ENCODE measurements at places on chromosomes 5 and 9.

- DNase-seq = no peak
Observed at GRCh38 chr9:112119225-112120029, 55.7 kb downstream of the SUSD1 start.

GRCh38 chr5:41509399-41510175 lies 814 bp downstream of the PLCXD3 start:
- DNase-seq = no peak

DNA sequence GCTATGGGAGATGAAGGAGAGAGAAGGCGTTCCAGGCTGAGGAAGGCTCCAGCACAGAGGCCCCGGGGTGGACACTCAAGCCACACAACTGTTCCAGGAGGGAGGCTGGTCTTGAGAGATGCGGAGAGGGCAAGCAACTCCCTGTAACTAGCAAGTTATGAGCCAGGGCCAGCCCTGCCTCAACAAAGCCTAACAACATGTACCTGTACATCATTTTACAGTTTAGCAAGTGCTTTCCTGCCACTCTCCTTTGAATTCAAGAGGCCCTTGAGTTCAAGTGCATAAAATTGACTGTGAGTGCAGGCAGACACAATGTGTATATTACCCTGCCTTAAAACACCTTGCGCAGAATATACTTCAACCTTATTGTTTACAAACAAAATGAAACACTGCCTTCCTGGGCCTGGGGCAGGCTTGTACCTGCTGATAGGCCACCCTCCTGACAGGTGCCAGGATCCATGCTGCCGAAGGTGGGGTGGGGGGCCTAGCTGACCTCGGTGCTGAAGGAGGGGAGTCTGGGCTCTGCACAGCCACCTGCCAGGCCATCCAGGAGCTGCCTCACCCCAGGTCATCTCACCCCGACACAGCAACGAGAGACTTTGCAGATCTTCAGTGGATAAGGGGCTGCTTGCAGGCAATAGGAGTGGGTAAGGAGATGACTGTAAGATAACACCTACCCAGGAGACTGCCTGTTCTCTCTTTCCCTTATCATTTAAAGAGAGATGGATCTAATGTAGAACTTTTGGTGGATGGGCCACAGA lies 80.0 kb downstream of the PPARGC1B start:
- no peak for DNase-seq

DNA sequence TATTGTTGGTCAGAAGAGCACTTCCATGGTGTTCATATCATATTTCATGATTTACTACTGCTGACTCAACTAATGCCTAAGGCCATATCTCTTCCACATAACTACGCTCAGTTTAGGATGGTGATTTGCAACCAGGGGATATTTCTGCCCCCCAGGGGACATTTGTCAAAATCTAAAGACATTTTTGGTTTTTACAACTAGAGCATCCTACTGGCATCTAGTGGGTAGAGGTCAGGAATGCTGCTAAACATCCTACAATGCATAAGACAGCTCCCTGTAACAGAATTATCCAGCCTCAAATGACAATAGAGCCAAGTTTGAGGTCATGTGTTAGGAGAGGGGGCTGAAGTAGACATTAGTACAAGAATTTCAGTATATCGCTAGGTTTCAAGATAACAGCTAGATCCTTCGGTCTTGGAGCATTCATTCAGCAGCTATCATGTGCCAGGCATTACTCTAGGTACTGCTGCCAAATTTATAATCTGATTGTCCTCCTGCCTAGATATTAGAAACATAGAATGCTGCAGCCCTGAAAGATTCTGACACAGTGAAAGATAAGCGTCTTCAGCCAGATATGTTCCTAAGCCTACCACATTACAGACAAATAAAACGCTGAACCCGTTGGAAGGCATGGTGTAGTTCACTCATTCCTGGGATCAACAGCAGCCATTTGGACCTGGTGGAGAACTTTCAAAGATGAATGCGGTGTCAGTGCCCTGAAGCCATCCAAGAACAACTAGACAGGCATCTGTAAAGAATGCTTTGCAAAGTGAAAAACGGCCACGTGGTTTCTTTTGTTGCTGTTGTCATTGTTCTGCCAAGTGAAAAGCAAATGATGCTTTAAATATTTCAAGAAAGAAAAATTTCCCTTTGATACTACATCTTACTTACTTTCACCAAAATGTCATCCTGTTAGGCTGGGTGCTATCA lies 55.5 kb upstream of the FST start:
- DNase-seq = no peak

GRCh38 chr5:73858776-73859175 lies 232.8 kb downstream of the ARHGEF28 start:
- no peak for DNase-seq

DNA sequence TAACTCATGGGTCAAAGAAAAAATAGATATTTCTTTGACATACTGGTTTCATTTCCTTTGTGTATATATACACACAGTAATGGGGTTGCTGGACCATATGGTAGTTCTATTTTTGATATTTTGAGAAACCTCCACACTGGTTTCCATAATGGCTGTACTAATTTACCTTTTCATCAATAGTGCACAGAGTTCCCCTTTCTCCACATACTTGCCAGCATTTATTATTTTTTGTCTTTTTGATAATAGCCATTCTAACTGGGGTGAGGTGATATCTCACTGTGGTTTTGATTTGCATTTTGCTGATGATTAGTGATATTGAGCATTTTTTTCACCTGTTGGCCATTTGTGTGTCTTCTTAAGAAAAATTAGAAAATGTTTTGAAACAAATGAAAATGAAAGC lies 78.4 kb upstream of the CKMT2 start:
- DNase-seq = no peak

GRCh38 chr9:94881454-94881853 lies 155.0 kb downstream of the AOPEP start:
- no peak for DNase-seq

GRCh38 chr5:6875376-6875775 lies 162.1 kb downstream of the TENT4A start:
- no peak for DNase-seq

DNA sequence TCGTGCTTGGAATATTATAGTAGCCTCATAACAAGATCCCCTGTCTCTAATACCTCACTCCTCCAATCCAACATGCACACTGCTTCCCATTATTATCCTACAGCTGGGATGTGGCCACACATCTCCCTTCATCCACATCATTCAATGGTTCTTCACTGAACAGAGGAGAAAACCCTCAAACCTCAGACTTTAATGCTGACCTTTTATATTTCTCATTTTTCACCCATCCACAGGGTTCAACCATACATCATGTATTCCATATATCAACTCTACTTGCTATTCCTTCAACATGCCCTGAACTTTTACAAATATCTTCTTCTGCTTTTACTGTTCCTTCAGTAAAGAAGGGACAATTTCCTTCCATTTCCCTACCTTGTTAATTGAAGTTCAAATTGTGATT lies 396.8 kb downstream of the TLE4 start:
- DNase-seq = no peak

- DNase-seq = no peak
Observed at GRCh38 chr5:140570058-140570457, 5.4 kb downstream of the SLC35A4 start.

DNA sequence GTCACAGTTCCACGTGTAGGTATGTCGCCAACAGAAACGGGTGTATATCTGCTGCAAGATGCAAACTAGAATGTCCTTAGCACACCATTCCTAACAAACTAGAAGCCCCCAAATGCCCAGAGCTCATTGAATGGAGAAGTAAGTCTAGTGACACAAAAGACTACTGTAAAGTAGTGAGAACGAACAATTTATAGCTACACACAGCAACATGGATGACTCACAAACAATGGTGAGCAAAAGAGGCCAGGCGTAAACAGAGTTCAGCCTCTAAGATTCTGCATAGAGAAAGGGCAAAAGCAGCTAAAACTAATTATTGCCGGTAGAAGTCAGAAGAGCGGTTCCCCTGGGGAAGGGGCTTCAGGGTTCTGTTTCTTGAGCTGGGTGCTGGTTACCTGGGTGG lies 74.7 kb downstream of the AMBP start:
- DNase-seq = no peak

GRCh38 chr5:45417285-45417998 lies 278.7 kb downstream of the HCN1 start:
- no peak for DNase-seq

DNA sequence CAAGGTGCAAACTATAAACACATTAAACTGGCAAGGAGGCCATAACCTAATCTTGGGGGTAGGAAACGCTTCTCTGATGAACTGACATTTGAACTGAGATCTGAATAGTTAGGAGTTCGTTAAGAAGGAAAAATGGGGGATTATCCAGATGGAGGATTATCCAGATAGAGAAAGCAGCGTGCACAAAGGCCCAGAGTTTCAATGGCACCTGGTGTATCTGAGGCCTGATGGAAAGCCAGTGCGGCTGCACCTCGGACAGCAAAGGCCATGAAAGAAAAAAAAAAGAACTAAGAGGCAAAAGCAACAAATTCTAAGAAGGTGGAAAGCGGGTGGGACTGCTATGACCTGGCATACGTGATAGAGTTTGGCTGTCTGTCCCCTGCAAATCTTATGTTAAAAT lies 13.0 kb upstream of the CTNNAL1 start:
- DNase-seq = no peak

GRCh38 chr5:1312993-1313833 lies 18.3 kb upstream of the TERT start:
- peak; percentile 42 for DNase-seq

DNA sequence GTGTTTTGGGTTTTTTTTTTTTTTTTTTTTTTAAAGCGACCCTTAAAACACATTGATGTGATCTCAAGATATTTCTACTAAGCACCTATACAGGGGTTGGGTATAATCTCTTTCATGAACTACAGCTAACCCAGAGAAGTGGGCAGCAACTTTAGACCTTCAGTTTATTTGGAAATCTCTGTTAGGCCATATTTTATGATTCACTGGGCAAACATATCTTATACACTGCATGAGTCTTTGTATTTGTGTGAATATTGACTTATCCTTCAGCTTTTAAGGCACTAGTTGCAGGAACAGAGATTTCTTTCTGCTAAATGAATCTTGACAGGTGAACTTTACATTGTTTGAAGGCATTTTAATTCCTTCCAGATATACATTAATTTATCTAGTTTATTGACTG lies 194.4 kb downstream of the ARRDC3 start:
- DNase-seq = no peak

DNA sequence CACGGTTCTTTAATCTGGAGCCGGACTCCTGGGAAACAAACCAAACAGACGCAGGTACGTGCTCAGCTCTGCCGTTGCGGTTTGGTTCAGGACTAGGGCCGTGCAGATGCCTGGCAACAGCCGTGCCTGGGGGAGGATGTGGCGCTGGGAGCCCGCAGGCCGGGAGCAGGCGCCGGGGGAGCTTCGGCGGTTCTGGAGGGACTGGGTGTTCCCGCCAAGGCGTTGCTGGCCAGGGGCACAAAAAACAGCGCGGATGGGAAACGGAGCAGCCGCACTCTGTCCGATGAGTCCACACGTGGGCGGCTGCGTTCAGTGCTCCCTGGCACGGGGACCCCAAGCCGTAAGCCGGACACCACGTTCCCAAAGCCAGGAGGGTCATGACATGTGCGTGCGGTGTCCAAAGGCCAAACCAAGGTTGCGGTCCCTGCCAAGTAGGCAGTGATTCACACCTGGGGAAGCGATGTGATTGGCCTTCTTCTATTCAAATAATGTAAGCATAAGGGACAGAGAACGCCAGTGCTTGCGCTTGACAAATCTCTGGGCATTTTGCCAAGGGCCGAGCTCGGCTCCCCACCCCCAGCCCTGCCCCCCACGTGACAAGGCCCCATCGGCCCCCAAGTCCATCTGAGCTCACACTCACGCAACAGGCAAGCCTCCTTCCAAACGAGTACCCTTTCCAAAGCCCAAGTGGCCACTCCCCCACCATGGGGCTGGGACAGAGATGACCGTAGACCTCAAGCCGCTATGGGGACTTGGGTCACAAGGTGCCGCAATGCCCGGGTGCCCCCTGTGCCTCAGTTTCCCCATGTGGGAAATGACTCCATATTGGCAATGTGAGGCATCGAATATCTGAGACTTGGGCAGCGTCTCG lies 49.7 kb upstream of the NKD2 start:
- no peak for DNase-seq

- peak; percentile 31 for DNase-seq
Observed at GRCh38 chr5:154444556-154445421, 1.0 kb upstream of the SAP30L start.

GRCh38 chr5:159874263-159874662 lies 42.0 kb upstream of the ADRA1B start:
- DNase-seq = no peak

GRCh38 chr9:95197692-95198271 lies 119.7 kb downstream of the FANCC start:
- no peak for DNase-seq

GRCh38 chr9:85290019-85290418 lies 451.7 kb downstream of the AGTPBP1 start:
- peak; percentile 18 for DNase-seq

- DNase-seq = no peak
Observed at GRCh38 chr9:84857211-84857610, 187.7 kb downstream of the NTRK2 start.

- no peak for DNase-seq
Observed at GRCh38 chr9:17927616-17928015, 348.8 kb downstream of the SH3GL2 start.

- no peak for DNase-seq
Observed at GRCh38 chr9:124887832-124888231, 25.9 kb downstream of the ARPC5L start.

DNA sequence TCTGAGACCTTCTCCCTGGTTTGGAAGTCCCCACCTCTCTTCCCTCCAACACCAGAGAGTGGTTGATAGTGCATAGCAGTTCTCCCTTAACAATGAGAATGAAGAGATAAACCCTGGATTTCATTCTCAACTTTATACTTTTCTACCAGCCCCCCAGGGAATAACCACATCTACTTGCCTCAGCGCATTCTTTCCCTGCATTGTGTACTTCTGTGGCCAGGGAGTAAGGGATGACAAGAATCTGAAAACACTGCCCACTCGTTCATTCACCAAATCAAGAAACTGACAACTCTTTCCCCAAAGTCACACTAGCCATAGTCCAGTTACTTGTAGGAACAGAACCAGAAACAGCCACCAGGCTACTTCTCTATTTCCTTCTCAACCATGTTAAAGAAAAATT lies 46.0 kb upstream of the SPIN1 start:
- no peak for DNase-seq

- DNase-seq = no peak
Observed at GRCh38 chr5:619444-619843, 7.3 kb downstream of the CEP72 start.

DNA sequence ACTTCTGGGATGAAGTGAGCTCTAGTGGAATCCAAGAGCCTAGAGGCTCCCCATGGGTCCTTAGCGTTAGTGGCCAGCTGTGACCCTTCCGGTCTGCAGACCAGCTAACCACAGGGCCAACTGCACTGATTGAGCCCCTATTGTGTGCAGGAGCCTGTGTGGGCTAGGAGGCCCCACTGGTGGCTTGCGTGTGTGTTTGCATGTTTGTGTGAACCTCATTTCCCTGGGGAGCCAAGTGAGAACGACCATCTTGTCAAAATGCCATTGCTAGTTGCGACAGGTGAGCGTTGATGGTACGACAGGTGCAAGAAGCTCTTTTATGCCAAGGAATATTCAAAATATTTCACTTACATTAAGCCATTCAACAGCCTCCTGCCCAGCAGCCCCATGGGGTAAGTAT lies 44.1 kb upstream of the ANKRD33B start:
- no peak for DNase-seq

- no peak for DNase-seq
Observed at GRCh38 chr9:89252651-89253267, 58.2 kb upstream of the CKS2 start.
